Stimulated activated CD4-positive, alpha-beta T cell treated with anti-CD3 and anti-CD28 coated beads, Interleukin-1b, Interleukin-23, amount 100 ng/mL, for 1 hour (primary cell): ENCODE measurements at places on chromosomes 4 and X.

DNA sequence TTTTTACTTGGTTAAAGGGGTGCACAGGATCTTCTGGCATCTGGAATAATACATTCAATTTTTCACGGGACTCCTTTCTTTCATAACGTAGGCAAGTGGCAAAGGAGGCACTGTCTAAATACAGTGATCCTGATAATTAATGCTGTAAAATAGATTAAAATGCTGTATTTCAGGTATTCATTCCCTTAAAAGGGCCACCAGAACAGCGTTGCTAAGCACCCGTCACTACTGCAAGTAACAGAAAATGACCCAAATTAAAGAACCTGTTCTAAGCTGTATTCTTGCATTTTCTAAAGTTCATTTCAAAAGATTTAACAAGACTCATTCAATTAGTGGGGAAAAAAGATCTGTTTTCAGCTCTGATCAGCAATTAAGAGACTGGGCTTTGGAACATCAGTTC lies 208.2 kb downstream of the TENM3 start:
- no peak for DNase-seq

GRCh38 chrX:148722966-148723365 lies 222.5 kb downstream of the AFF2 start:
- DNase-seq, result no peak

- DNase-seq, result no peak
Observed at GRCh38 chrX:2928191-2928582, 952 bp downstream of the ARSD start.

- no peak for DNase-seq
Observed at GRCh38 chrX:119997570-119997969, 54.0 kb upstream of the NKAP start.

- DNase-seq, result no peak
Observed at GRCh38 chrX:153821066-153821465, 9.3 kb downstream of the PDZD4 start.

- no peak for DNase-seq
Observed at GRCh38 chr4:84342161-84342560, 156.9 kb downstream of the NKX6-1 start.
